Mesenteric fat pad (tissue), 1 donor: ENCODE measurements at places on chromosomes 3 and 15.

- no peak for DNase-seq
These were observed 387.3 kb downstream of the FGF12 start for GRCh38 chr3:192340031-192340430.

DNA sequence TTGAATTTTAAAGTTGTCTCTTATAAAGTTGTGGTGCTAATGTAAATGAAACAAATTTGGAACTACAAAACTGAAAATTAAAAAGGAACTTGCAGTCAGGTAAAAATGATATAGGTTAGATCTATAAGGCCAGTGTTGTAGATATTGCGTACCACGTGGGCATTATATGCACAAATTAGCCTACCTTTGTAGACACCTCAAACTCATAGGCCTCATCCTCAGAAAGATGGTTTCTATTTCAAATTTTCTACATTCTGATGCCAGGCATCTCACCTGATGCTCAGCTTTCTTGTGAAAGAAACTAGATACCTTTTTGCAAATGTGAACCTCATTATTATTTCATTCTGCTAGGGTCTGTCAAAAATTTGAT lies 25.6 kb downstream of the TMEM207 start:
- DNase-seq: no peak

DNA sequence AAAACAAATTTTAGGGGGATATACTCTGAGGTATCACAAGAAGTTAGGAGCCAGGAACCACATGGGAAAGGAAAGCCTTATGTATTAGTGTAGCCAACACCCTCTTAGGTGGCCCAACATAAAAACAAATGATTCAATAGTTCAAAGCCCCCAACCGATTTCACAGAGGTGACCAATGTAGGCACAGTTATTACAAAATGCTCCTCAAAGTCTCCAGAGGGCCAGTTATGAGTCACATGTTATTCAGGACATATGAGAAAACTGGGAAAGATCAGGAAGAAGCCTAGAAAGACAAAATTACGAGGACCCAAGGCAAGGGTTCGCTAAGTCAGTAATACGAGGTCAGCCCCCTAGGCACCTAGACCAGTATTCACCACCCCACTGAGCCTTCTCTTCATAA lies 29.9 kb upstream of the FBN1 start:
- DNase-seq: no peak

DNA sequence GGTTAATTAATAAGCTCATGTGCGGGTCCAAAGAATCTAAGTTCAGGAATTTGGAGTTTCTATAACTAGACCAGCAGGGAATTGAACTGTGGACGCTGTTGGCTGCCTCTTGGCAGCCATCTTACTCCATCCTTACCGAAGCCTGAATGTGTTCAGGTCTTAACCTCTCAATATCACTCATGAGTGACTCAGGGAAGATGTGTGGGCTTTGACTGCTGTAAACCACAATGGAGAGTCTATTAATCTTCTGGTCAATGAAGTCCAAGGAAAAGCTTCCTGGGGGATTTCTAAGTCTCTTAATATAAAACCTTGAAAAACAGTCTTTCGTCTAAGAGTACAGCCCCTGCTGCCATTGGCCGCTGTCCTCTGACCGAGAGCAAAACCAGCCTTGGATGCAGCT lies 46.7 kb upstream of the OXTR start:
- DNase-seq: no peak

GRCh38 chr15:63088533-63089245 lies 33.0 kb upstream of the LACTB start:
- no peak for DNase-seq

DNA sequence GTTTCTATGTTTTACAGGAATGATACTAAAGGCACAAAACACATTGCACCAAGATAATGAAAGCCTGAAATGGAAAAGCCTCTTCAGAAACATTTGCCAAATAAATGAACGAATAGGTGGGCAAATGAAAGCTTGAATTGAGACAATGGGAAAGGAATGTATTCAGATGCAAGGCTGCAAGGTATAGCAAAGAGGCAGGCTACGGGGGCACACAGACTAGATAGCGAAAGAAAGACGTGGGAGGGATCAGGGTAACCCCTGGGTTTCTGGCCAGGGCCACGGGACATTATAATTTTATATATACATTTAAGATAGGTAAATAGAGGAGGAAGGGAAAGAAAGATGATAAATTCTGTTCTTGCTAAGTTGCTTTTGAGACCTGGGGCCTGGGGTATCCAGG lies 95.9 kb upstream of the NLGN1 start:
- no peak for DNase-seq

DNA sequence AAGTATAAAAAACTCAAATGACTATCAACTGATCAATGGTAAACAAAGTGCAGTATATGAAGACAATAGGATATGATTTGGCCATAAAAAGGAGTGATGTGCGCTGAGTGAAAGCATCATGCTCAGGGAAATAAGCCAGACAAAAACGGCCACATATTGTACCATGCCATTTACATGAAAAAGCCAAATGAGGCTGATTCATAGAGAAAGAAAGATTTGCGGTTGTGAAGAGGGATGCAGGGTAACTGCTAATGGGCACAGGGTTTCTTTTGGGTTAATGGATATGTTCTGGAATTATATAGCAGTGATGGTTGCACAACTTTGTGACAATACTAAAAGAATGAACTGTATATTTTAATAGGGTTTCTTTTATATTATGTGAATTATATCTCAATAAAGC lies 877.2 kb upstream of the CFAP20DC start:
- DNase-seq: no peak

DNA sequence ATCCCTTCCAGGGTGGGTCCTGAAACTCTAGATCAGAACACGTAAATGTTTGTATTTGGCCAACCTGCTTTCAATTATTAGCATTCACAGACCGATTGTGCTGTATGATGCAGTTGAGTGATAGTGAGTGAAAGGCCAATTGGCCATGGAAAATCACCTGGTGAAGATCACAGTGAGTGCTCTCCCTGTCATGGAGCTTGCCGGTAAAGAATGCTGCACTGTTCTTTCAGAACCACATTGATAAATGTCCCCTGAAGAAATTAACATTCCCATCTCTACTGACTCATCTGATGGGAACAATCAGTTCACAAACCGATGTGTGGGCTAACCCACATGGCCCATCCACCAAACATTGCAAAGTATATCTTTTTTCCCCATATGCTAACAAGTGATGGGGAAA lies 324.8 kb upstream of the TBL1XR1 start:
- DNase-seq: no peak

GRCh38 chr15:78244101-78244500 lies 9.7 kb upstream of the ACSBG1 start:
- DNase-seq: peak; percentile 18

DNA sequence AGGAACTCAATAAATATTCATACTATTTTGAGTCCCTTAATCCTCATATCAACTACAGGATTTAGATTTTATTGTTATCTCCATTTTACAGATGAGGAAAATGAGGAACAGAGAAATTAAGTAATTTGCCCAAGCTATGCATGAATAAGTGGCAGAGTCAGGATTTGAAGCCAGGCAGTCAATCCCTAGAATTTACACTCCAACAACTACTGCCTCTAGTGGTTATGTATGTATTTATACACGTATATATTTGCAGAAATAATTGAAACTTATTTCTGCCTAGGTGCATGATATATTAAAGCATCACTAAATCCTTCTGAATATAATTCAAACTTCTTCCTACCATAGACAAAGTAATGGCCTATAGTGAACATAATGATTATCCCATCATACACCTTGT lies 137.4 kb downstream of the SERPINI1 start:
- DNase-seq: no peak

- DNase-seq: no peak
These were observed 75.8 kb upstream of the KCNAB1 start for GRCh38 chr3:156044634-156044975.

DNA sequence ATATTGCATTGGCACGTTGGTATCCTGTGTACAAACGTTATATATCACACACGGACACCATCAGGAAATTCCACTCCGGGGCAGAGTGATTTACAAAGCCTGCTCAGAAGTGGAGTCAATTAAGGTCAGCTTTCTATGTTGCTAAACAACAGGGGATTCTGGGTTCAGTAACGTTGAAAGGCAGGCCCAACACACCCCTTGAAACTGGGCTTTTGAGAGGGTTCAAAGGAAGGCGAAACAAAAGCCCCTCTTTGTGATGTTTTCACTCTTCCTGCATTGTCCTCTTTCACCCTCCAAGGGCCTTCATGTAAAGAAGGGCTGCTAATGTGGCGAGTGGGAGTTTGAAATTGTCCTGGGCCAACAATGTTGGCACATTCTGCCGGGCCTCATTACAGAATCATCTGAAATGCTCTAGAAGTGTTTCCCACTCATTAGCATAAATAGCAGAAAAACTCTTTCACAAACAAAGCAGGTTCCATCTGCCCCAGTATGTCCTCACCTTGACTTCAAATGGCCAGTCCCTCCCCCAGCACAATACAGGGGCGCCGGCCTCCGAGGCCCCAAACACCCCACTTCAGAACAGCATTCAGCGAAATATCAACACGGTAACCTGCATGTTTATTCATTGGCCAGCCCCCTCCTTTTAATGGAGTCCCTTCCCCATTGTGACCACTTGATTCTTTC lies 76.4 kb downstream of the HES1 start:
- DNase-seq: no peak

DNA sequence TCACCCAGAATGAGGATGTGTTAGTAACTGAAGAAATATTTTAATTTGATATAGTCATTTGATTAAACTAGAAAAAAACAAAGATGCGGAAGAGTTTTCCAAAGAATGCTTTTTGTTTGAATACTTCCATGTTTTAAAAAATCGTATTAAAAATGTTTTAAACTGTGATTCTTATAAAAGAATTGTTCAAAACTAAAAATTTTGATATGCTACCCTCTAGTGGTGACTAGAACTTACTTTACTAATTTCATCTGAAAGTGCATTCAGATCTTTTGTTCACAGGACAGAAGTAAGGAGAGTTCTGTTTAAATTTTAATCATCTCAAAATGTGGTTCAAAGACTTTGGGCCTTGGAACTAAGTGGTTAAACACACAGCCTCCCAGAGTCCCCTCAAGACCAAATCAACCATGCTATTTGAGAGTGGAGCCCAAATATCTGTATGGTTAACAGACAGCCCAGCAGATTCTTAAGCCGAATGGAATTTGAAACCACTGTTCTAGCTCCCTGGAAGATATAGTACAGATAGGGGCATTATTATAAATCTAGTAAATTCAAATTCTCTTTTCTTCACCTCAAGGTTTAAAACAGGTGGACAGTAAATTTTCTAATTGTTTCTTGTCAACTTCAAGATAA lies 45.2 kb upstream of the SYNPR start:
- DNase-seq: no peak

DNA sequence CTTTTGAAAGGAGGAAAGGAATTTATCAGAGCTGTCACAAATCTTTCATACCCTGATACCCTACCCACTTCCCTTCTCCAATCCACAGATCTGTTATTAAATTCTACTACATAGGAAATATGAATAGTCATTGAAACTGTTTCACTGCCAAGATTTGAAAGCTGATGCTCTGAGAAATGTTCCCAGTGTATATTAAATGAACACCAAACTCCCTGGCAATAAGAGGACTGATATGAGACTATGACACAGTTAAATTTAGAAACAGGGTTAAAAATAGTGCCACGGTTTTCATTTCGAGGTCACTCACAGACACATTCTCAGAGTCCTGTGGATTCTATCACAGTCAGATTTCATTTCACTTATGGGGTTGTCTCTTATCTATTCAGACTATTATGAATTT lies 27.2 kb upstream of the GBE1 start:
- no peak for DNase-seq

GRCh38 chr3:134449277-134449676 lies 36.5 kb downstream of the ANAPC13 start:
- no peak for DNase-seq

- no peak for DNase-seq
These were observed 24.4 kb upstream of the CLEC3B start for GRCh38 chr3:45001738-45002137.

DNA sequence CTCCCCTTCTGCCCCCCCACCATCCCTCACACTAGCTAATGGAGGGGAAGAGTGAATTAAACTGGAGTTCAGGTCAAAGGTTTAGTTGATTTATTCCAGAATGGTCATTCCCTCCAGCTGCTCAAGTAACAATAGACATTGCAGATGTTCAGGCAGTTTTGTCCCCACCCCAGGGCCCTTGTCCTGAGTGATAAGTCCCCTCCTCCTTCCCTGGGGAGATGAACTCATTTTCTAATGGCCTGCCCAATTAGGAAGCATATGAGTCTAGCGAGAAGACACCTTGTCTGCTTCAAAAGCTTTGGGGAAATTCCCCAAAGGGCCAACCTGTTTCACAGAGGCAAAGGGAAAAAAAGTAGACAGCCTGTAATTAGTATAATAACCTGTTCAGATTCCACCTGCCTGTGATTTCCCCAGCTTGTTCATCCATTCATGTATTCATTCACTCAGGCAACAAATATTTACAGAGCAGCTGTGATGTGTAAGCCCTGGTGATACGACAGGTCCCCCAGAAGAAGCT lies 165.3 kb downstream of the SHQ1 start:
- DNase-seq: no peak

GRCh38 chr3:147816752-147817151 lies 407.6 kb downstream of the ZIC1 start:
- no peak for DNase-seq

DNA sequence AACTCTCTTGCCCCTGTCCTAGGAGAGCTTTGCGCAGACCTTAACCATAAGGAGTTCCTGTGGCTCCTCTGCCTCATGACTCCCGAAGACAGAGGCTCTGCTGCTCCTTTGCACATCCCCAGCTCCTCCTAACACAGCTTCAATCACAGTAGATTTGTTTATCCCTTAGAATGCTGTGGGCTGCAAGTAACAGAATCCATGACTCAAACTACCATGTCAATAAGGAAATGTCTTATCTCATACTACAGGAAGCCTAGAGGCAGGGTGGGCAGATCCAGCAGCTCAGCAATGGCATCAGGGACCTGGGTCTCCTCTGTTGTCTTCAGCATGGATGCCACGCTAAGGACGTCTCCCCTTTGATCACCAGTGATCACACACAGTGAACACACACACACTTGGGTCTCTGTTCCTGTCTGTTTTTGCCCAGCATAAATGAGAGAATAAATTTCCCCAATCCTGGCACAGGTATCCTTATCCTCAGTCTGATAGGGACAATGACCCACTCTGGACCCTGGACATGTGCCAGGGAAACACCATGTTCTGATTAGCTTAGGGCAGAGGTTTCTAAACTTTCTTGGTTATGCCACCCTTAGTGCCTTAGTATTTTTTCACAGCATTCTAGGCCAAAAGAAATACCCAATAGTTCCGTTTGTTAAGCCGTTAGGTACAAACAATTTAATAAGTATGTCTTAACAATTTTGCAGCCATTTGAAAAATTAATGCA lies 46.1 kb upstream of the MRPS22 start:
- no peak for DNase-seq

- no peak for DNase-seq
These were observed 189.6 kb downstream of the GHSR start for GRCh38 chr3:172258624-172259023.
